Activated T-helper 1 cell treated with anti-CD3 and anti-CD28 coated beads, Interleukin-2, amount 50 U/mL, for 16 hours (primary cell): ENCODE measurements at places on chromosomes 12 and 14.
A peak's percentile ranks its signal among the peaks of the same experiment; 100 is the strongest.

DNA sequence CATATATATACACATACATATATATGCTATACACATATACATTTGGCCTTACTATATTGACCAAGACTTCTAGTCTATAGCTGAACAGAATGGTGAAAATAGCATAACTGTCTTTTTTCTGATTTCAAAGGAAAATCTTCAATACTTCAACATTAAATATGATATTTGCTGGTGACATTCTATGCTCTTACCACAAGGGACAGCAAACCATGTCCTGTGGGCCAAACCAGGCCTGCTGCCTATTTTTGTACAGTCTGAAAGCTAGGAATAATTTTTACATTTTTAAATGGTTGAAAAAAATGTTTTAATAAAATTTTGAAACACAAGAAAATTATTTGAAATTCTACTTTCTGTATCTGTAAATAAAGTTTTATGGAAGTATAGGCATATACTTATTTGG lies 63.6 kb downstream of the EML5 start:
- DNase-seq: no peak

GRCh38 chr14:59130462-59130861 lies 58.0 kb upstream of the DAAM1 start:
- no peak for DNase-seq

- no peak for DNase-seq
Measured at GRCh38 chr12:50603817-50604639, 99.2 kb downstream of the DIP2B start.

GRCh38 chr12:53287741-53288216 lies 7.6 kb upstream of the PFDN5 start:
- DNase-seq: peak; percentile 54

- DNase-seq: no peak
Measured at GRCh38 chr12:128312661-128313060, 45.7 kb downstream of the TMEM132C start.

DNA sequence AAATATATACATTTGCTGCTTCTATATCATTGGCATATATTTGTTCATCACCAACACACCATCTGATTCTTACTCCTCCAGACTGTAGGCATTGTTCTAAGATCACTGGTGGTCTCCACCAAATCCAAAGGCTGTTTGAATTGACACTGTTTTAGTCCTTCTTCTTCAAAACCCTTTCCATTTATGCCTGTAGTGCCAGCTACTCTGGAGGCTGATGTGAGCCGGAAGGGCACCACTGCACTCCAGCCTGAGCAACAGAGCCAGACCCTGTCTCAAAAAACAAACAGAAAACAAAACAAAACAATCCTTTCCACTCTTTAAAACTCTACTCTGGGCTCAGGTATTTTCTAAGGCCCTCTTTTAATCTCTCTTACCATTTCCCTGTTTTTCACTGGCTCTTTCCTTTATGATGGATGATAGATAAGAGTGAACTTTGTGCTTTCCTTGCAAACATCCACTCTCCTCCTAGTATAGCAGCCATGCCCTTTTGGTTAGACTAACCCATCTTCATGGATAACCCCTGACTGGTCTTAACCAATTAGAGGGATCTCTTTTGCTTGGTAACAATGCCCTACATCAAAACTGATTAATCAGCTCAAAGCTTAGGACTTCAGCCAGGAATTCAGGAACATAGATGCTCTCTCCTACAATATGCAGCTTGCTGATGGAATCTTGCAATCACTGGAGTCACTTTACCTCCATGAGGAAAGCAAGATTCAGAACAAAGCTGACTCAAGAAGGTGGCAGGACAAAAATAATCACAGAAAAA lies 24.9 kb downstream of the SPTSSA start:
- DNase-seq: no peak

DNA sequence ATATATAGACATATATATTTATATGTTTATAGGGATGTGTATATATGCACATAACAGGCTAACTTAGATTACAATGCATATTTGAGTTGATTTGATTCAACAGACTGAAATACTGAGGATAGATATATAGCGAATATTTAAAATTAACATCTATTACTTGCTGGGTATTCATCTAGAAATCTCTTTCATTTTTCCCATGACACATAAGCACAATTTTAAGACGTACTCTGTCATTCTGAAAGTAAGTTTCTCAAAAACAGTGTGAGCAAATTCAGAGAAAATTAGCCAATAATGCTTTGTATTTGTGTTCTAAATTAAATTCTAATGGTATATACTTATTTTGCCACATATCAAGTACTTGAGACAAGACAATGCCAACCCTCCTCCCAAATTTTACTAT lies 907.5 kb upstream of the MDGA2 start:
- no peak for DNase-seq

DNA sequence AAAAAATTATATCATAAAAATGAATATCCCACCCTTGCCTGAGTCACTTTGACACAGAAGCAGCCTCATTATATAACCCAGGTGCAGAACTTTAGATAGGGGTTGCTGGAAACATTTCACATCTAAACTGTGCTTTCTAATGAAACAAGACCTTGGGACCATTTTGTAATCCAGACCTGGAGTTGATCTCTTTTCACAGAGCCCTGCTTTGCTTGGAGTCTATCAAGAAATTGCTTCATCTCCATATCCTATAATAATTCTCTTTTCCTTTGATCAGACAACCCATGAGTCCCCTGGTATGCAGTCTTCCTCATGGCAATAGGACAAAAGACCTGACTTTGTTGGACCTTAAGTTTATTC lies 76.3 kb downstream of the HSD17B6 start:
- no peak for DNase-seq

DNA sequence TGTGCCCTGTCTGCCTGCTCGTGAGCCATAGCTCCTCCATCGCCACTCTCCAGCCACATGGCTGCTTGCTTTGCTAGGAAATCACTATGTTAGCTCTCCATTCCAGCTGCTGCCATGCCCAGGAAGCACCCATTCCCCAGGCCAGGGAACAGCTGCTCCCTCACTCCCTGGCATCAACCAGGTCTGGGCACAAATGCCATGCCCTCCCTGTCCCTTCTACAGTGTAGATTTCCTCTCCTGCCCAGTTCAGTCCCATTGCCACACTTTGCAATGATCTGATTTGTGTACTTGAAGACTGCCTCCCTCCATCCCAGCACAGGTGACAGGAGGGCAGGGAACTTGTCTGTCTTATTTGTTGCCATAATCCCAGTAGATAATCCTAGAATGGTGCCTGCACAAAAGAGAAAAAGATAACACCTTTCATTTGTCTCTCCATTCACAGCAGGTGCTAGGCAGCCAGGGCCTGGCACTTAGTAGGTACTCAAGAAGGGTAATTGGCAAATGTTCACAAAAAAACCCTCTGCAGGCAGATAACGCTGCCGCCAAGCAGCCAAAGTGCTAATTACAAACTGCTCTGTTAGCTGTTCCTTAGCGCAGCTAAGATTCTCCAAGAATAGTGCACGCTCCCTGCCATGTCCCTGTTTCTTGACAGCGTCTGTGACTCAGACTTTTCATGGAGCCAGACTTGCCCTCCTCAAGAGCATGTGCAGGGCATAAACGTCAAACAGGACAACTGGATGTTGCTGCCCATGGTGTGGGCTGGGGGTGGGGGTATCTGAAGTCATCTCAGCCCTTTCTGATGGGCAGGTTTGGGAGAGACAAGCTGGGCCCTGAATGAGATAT lies 69.1 kb downstream of the ARL6IP4 start:
- no peak for DNase-seq

DNA sequence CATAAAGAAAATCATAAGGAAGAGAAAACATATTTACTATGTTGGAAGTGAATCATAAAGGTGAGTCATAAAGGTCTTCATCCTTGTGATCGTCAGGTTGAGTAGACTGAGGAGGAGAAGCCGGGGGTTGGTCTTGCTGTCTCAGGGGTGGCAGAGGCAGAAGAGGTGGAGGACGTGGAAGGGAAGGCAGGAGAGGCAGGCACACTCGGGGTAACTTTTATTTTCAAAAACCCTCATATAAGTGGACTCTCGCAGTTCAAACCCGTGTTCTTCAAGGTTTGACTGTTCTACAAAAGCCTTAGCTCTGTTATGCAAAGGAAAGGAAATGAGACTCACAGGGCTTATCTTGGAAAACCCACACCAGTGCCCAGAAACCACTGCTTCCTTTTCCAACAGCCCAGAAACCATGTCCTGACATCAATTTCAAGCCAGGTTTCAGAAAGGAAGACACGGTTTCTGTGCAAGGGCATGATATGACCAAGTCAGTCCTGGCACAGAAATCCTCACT lies 14.0 kb downstream of the SMCO2 start:
- no peak for DNase-seq

GRCh38 chr14:38201137-38201828 lies 6.4 kb upstream of the SSTR1 start:
- no peak for DNase-seq

DNA sequence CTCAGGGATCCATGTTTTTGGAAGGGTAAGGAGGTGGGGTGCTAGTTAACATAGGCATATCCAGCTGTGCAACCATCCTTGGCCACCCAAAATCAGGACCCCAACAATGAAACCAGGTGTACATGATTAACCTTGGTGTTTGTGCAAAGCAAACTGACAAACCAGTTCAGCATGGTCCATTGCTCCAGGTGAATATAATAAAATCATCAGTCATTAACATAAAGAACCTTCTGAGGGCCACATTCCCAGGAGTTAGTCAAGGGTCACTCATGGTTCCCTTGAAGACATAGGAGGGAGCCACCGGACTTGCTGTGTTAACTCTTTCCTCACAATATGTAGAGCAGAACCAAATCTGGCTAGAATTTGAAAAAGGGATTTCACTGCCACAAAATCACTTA lies 17.8 kb downstream of the SLC38A2 start:
- no peak for DNase-seq

GRCh38 chr12:12521044-12521485 lies 41.6 kb downstream of the DUSP16 start:
- DNase-seq: no peak

DNA sequence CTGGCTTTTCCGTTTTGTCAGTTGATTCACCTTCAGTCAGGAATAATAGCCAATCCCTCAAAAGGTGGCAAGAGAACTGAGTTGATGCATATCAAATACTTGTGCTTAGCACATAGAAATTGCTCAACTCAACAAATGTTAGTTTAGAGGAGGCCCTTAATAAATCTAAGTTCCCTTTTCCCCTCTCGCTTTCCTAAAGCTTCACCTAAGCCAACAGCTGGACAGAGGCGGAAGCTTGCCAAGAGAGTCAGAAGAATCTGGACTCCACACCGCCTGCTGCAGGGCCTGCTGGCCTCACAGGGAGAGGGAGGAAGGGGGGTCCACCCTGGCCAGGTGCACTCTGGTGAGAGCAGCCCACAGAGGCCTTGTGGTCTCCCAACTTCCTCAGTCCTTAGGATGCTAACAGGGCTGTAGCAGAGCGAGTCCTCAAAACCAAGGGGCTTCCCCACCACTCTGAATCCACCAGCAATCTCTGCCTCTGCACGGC lies 213.1 kb downstream of the CHST11 start:
- no peak for DNase-seq

- no peak for DNase-seq
Measured at GRCh38 chr14:22319526-22320361, 269.3 kb downstream of the DAD1 start.

DNA sequence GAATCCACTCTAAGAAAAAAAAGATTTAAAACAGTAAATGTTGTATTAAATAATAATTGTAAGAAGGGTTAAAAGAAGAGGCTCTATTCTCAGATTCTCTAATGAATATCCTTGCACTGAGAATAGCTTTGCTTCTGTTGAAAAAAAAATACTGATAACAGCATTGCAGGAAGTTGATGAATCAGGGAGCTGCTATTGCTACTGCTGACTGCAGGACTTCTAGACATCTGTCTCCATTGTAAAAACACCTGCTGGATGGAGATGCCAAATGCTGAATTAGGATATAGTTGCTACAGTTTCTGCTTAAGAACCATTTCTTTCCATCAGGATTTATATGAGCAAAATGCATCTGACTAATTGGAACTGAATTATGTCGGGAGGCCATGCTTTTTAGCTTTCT lies 50.3 kb upstream of the ANP32D start:
- DNase-seq: no peak

- no peak for DNase-seq
Measured at GRCh38 chr12:19894050-19894449, 454.8 kb downstream of the AEBP2 start.

GRCh38 chr14:35340616-35341453 lies 48.7 kb downstream of the PSMA6 start:
- DNase-seq: no peak

DNA sequence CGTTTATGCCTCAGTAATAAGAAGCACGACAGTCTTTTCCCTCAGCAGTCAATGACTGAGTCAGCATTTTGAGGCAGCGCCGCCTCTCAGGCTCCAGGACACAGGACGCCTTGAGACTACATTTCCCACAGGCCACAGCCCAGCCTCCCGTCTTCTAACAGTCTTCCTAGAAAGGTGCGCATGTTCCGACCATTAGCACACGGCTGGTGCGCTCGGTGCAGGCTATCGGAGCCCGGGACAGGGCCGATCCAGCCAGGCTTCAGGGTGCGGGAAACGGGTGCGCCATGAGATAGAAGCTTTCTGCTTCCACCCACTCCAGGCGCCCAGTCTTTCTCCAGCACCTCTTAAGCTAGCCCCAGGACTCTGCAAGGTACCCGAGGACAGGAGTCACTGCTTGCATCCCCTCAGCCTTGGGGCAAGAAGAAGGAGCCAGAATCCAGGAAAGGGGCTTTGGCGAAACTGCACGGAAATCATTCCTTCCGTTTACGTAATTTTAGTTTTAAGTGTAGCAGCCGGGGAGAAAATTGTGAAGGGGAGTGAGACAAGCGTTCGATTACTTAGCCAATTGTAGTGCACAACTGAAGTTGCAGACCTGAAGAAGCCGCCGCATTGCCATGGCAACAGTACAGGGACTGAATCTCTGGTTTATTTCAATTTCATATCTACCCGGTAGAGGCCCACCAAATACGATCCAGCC lies 54.0 kb downstream of the ZNF641 start:
- peak; percentile 6 for DNase-seq

GRCh38 chr14:50560931-50561285 lies 963 bp downstream of the ATL1 start:
- peak; percentile 24 for DNase-seq

- no peak for DNase-seq
Measured at GRCh38 chr12:43806737-43807072, 588 bp upstream of the TWF1 start.

- DNase-seq: no peak
Measured at GRCh38 chr14:33972583-33973081, 21.8 kb upstream of the EGLN3 start.

- DNase-seq: no peak
Measured at GRCh38 chr12:89470741-89471509, 53.7 kb downstream of the GALNT4 start.

DNA sequence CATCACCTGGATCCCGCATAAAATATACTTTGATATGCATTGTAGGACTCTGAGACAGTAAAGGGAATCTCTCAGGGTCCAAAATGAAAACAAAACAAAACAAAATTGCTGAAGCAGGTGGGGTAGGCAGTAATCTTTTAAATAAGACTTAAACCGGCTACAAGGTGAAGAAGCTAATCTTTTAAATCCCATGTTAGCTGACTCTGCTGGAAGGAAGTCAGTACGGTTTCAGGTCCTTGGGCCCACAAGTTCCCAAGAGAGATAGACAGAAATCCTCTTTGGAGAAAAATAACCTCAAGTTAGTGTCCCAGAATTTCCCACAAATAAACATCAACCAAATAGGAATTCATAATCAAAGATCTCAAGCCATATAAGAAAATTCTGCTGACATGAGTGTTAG lies 5.0 kb upstream of the EPS8 start:
- DNase-seq: no peak
